ENCODE measurements at places on chromosomes 5 and 9.
A peak's percentile ranks its signal among the peaks of the same experiment; 100 is the strongest.

DNA sequence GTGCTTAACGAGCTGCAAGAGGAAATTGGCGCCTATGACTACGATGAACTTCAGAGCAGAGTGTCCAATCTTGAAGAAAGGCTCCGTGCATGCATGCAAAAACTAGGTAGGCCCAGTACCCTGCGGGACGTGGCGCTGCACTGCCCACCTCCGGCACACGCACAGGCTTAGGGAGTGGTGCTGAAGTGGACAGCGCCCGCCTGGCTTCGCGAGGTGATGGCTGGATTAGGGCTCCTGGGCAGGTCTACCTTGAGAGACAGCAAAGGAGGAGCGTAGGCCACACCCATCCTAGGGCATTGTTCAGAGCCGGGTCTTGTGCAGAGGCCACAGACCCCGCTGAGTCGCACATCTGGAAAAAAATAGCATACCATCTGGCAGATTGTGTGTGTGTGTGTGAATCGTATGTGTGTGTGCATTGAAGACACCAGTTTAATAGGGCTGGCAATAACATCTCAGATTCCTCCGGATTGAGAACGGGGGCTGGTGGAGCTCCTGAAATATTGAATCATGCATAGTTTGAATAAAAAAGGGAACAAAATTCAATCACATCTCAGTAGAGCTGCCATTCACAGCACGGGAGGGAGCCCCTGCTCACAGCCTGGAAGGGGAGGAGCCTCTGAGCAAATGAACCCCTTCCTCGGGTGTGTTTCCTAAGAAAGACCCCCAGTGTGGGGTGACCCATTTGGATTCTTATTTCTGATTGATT lies 11.1 kb downstream of the OLFM1 start:
- DNase-seq, result no peak

- DNase-seq, result no peak
Observed at GRCh38 chr9:130698514-130698913, 4.9 kb downstream of the EXOSC2 start.

DNA sequence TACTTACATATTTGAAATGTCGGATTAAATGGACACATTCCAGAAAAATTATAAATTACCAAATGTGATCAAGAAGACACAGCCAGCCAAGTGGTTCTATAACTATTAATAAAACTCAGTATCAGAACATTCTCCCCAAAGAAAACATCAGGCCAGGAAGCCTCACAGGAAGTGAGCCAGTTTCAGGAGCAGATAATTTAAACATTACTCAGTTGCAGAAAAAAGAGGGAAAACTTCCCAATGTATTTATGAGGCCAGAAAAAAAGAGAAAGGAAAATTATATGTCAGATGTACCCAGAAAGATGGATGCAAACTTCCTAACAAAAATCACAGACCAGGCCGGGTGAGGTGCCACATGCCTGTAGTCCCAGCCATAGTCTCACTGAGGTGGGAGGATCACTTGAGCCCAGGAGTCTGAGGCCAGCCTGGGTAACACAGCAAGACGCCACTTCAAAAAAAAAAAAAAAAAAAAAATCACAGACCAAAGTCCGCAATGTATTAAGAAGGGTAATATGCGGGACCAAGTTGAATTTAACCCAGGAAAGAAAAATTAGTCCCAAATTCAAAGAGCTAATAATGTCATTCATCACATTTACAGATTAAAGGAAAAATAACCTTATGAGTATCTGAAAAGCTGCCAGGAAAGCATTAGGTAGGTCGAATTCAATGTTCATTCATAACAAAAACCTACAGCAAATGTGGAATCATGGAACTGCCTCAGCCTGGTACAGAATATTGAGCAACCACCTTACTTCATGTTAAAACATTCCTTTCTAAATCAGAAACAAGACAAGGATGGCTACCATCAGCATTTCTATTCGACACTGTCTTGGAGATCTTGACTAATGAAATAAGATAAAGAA lies 37.2 kb upstream of the NRARP start:
- DNase-seq, result no peak

DNA sequence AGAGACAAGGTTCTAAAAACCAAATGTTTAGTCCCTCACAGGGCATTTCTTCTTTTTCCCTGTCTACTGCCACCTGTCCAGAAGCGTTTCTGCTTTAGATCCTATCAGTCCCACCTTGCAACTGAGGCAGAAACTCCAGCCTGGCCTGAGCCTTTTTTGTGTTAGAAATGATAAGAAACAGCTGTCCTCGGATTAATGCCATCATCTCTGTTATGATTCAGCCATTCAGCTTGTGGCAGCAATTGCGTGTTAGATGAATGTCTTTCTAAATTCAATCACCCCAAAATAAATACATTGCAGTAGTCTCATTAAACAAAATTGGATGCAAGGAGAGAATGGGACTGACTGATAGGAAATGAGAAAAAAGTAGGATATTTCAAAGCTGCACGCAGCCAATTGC lies 28.3 kb upstream of the FRMPD1 start:
- DNase-seq, result no peak

DNA sequence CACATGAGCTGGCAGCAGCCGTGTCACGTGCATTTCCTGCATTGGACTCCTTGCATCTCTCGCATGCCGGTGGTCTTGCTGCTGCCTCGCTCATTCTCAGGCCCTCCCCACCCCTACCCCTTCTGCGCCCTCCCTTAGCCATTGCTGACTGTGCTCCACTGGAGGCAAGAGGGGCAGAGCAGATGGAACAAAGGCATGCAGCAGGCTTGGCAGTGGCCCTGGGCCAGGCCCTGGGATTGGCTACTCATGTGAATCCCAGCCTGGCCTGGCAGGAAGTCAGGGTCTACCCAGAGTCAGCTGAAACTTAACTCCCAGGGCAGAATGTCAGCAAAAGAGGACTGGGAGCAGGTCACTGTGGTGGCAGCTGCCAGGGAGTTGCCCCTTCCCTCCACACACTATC lies 62.3 kb downstream of the TSTD2 start:
- DNase-seq, result peak; percentile 78

DNA sequence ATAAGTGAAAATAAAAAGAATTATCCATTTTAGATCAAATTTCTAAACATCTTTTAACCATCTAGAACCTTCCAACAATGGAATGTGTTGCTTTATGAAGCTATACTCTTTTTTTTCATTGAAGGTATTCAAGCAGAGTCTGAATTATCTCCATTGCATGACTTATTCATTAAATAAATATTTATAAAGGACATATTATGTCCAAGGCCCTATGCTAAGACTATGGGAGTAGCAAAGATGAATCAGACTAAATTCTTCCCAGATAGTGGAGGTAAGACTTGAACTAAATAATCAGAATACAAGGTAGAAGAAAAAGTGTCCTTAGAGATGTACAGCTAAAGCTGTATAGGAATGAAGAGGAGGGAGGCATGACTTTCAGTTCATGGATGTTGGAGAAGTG lies 215.5 kb upstream of the RGMB start:
- DNase-seq, result no peak

- DNase-seq, result no peak
Observed at GRCh38 chr9:93216073-93216365, 32.1 kb downstream of the WNK2 start.

- no peak for DNase-seq
Observed at GRCh38 chr9:64773491-64773931, 511.5 kb downstream of the FOXD4L5 start.

- no peak for DNase-seq
Observed at GRCh38 chr9:90665072-90665471, 22.4 kb upstream of the DIRAS2 start.

DNA sequence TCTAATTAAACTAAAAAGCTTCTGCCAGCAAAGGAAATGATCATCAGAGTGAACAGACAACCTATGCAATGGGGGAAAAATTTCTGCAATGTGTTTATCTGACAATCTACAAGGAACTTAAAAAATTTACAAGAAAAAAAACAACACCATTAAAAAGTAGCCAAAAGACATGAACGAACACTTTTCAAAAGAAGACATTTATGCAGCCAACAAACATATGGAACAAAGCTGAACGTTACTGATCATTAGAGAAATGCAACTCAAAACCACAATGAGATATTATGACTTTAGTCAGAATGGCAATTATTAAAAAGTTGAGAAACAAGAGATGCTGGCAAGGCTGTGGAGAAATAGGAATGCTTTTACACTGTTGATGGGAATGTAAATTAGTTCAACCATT lies 530.4 kb upstream of the DAB2 start:
- DNase-seq, result no peak

GRCh38 chr9:87278971-87279733 lies 218.5 kb upstream of the DAPK1 start:
- DNase-seq, result no peak

DNA sequence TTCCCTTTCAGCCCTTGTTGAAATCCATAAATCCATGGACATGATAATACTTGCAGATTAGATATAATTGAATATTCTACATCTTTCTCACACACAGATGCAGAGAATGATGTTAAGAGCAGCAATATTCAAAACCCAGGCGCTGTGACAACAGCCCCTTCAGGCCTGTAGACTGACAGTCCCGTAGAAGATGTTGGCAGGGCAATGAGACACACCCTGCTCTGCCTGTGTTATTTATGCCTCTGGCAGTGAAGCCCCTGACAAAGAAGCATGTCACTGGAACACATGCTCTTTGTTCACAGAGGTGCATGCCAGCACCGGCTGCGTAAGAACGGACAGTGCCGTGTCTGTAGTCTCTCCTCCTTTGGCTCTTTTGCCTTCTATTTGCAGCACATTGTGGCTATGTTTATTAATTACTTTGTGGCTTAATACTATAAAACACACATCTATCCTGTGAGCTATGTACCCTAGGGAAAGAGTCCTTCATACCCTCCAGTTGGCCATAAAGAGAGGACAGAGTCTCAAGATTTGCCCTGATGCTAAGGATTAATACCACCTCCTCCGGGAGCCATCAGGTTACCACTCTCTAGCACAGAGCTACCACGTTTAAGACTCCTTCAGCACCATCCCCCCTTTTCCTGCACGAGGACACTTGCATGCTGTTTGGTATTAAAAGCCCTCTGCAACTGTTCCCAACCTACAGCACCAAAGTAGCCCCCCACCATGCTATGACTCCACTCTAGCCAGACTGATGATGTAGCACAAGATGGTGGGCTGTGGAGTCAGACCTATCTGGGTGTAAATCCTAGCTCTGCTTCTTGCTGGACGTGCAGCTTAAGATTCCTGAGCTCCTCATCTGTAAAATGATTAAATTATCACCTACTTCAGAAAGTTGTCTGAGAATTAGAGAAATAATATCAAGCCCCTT lies 2.0 kb upstream of the ANP32B start:
- peak; percentile 64 for DNase-seq

GRCh38 chr5:10277773-10278630 lies 27.9 kb downstream of the CCT5 start:
- DNase-seq, result no peak

DNA sequence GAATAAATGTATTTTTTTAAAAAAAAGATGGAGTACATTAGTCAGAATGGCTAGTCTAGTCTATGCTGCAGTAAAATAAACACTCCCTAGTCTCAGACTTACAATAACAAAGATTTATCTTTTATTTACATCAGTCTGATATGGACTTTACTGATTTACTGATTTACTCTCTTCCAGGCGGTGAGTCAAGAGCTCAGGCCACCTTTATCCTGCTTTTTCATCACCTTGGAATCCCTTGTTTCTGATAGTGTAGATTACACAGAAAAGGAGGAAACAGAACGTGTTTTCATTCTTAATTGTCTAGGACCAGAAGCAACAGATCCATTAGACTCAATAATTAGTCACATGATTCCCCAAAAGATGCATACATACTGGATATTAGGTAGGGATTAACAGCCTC lies 290.1 kb upstream of the TRPC7 start:
- DNase-seq, result no peak

- DNase-seq, result no peak
Observed at GRCh38 chr5:15069407-15069905, 197.9 kb upstream of the ANKH start.

- DNase-seq, result no peak
Observed at GRCh38 chr5:92401492-92401891, 1018.4 kb upstream of the ARRDC3 start.

GRCh38 chr9:114612272-114612923 lies 1.3 kb downstream of the TMEM268 start:
- no peak for DNase-seq

DNA sequence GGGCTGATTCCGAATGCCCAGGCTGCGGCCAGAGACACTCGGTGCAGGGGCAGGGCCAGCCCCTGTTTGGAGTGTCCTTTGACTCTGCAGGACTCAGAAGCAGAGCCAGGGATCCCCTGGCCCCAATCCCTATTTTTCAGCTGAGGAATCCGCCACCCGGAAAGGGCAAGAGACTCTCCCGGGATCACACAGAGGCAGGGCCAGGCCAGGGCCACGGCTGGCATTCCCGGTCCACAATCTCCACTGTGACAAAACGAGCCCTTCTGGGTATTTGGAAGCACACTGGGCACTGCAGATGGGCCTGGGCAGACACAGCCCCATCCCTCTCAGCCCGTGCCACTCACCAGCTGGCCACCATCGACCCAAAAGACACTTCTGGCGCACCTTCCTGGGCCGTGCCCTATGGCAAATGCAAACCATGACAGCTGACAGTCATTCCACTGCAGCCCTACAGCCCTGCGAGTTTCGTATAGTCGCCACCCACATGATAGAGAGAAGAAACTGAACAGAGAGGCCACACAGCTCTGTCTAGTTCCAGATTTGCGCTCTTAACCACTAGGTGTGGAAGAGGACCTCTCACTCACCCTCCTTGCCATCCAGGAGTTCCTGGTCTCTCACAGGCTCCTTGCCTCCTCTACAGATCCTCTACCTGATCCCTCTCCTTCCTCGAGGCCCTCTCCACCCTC lies 13.3 kb downstream of the NR5A1 start:
- DNase-seq, result no peak

GRCh38 chr5:38790891-38791290 lies 54.9 kb upstream of the OSMR start:
- DNase-seq, result no peak

GRCh38 chr5:138543730-138544104 lies 681 bp upstream of the ETF1 start:
- DNase-seq, result no peak

DNA sequence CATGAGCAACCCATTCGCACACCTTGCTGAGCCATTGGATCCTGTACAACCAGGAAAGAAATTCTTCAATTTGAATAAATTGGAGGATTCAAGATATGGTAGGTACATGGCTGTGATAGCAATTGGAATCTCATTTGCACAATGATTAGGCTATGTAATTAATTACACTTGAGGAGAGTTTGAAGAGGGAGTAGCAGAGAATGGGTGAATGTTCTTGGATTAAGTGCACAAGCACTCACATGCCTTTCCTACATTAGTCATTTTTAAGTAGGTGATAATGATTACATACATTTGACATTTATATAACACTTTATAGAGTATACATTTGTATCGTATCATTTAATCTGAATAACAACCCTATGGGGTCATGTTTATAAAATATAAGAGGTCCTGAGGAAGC lies 21.1 kb downstream of the ACO1 start:
- DNase-seq, result no peak

GRCh38 chr5:179805070-179805528 lies 1.6 kb downstream of the MGAT4B start:
- no peak for DNase-seq

GRCh38 chr9:112558476-112558875 lies 71.8 kb downstream of the KIAA1958 start:
- DNase-seq, result no peak

GRCh38 chr5:134539732-134540131 lies 14.3 kb downstream of the JADE2 start:
- no peak for DNase-seq

Measured in amygdala (tissue), 56 donors.